ENCODE measurements at places on chromosomes 6 and 20.

- DNase-seq, result peak; percentile 10
Measured at GRCh38 chr20:3276680-3277015, 37.7 kb upstream of the SLC4A11 start.

DNA sequence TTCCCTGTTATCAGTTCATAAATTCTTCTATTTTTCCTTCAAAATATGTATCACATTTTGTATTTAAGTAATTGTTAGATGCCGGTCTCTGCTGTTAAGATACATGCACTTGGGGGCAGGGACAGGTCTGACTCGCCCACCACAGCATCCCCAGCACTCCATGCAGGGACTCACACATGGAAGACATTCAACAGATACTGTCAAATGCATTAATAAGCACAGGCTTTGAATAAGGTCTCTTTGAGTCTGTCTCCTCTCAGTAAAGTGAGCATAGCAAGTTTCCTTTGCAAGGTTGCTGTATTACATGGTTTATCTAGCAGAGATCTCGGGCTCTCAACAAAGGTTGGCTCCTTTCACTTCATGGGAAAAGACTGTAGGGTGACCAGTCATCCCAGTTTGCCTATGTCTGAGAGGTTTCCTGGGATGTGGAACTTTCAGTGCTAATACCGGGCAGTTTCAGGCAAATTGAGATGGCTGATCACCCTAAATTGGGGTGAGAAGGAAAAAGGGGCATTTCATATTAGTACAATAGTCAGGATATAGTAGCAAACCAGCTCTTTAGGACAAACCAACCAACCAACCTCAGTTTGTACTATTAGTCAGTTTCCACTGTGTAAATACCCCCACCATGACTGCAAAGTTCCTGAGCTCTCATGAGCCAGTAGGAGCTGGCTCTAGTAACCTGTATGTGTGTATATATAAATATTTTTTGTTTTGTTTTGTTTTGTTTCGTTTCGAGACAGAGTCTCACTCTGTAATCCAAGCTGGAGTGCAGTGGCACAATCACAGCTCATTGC is 15.0 kb downstream of the JPH2 start:
- DNase-seq, result no peak

DNA sequence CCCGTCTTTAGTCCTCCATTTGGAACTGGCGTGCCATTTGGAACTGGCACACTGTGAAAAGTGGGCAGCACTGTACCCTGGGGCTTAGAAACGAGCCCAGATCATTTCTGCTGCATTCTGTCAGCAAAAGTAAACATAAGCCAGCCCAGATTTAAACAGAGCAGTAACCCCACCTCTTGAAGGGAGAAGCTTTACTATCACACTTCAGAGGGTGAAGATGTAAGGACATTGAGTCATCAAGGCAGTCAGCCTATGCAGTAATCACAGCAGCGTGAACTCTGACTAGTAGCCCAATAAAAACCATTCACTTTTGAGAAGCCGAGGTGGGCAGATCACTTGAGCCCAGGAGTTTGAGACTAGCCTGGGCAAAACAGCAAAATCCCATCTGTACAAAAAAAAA is 216.9 kb downstream of the EYA2 start:
- no peak for DNase-seq

- no peak for DNase-seq
Measured at GRCh38 chr20:23536328-23536974, 31.8 kb downstream of the CST9L start.

DNA sequence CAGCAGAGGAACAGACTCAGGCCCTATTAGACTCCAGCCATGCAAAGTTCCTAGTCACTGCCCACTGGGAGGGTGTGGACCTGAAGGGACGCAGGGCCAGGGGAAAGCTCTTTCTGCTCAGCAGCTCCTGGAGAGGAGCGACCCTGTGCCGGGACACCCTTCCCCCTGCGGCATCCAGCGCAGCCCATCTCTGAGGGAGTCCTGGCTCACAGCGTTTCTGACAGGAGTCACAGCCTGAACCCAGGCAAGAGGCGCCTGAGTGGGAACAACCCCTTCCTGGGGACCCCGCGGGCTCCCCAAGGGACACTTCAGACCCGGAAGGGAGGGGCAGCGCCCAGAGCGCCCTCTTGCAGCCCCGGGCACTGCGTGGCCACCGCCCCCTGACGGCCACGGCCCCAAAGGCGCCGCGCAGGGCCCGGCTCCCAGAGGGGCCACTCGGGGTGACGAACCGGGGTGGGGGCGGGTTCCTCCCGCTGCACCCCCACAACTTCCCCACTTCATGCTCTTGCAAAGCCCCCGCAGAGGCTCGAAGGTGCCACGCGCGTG is 862 bp downstream of the UCKL1 start:
- DNase-seq, result no peak

GRCh38 chr6:154187203-154187602 is 148.2 kb downstream of the OPRM1 start:
- DNase-seq, result no peak

- DNase-seq, result no peak
Measured at GRCh38 chr20:36364506-36364905, 58.4 kb downstream of the DLGAP4 start.

- DNase-seq, result no peak
Measured at GRCh38 chr20:4645109-4645508, 76.6 kb upstream of the PRND start.

- no peak for DNase-seq
Measured at GRCh38 chr6:89392823-89393222, 19.2 kb downstream of the RRAGD start.

DNA sequence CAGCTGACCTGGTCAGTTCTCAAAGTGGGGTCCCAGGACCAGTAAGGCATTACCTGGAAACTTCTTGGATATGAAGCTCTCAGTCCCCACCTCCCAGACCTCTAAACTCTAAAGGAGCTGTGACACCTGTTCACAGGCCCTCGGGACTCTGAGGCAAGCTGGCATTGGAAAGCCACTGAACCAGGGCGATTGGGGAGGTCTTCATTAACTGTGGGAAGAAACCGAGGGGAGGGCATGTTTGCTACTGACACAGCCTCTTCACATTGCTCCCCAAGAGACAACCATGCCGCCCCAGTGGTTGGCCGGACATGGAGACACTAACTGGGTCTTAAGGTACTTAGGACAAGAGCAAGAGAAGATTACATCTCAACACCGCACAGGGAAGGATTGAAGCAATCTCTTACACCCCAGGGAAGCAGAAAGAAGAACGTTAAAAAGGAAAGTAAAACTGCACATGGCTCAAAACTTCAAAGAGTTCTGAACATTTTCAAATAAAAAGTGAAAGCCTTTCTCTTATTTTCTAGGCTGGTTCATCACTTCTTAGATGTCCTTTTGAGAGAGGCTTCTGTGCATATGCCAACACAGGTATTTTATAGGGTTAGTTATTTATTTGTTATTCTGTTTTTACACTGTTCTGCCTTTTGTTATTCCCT is 210.0 kb upstream of the CST7 start:
- DNase-seq, result no peak

GRCh38 chr6:24933266-24933665 is 2.5 kb downstream of the RIPOR2 start:
- DNase-seq, result no peak

- DNase-seq, result no peak
Measured at GRCh38 chr6:156822747-156823206, 45.6 kb downstream of the ARID1B start.

GRCh38 chr6:113924312-113924723 is 46.6 kb downstream of the HDAC2 start:
- peak; percentile 10 for DNase-seq

- no peak for DNase-seq
Measured at GRCh38 chr6:39707962-39708683, 17.1 kb downstream of the KIF6 start.

DNA sequence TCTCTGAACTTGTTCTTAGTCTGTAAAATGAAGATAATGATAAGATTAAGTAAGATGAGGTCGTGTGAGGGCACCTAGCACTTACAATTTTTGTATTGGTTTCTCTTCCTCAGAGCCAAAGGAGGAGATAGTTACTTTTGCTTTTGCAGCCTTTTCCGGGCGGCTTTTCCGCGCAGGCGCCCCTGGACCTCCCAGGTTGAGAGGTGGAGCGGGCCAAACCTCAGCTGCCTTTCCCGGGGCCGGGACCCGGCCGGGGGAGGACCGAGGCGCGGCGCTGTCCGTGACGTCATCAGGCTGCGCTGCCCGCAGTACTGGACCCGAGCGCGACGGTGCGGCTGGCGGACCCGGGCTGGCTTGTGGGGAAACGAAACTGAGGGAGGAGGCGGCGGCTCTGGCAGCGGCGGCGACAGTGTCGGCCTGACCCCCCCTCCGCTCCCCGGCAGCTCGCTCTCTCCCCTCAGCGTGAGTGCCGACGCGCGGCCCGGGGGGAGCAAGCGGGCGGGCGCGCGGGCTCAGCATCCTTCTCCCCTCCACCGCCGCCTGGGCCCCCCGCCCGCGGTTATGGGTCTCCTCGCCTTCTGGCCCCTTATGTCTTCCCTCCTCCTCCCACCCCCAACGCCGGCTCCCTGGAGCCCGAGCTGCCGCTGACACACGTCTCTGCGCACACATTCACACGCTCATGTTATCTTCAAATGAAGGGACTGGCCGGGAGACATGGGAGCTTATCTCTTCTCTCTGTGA is at the start of gene CMTR1:
Gene CMTR1, plus strand, starts transcription at position 306 of the 741 bp plus-strand sequence. CDS start 2,409 bp downstream, outside the sequence.
- peak; percentile 70 for DNase-seq

- DNase-seq, result no peak
Measured at GRCh38 chr20:50108556-50109235, 4.3 kb downstream of the UBE2V1 start.

DNA sequence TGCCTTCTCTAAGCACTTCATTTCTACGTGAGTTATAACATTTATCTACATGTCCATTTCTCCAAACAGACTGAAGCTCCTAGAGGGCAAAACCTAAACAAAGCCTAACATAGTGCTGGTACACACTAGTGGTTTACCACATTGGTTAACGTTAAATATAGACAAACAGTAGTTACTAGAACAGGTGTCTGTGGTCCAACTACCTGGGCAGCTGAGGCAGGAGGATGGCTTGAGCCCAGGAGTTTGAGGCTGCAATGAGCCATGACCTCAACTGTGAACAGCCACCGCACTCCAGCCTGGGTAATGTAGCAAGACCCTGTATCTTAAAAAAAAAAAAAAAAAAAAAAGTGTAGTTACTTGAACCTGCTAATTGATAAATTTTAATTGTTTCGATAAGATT is 26.5 kb downstream of the PTPRK start:
- DNase-seq, result no peak

GRCh38 chr6:122028933-122029522 is 370.4 kb upstream of the HSF2 start:
- DNase-seq, result no peak

- peak; percentile 67 for DNase-seq
Measured at GRCh38 chr6:47135772-47136171, 93.6 kb upstream of the ADGRF1 start.

DNA sequence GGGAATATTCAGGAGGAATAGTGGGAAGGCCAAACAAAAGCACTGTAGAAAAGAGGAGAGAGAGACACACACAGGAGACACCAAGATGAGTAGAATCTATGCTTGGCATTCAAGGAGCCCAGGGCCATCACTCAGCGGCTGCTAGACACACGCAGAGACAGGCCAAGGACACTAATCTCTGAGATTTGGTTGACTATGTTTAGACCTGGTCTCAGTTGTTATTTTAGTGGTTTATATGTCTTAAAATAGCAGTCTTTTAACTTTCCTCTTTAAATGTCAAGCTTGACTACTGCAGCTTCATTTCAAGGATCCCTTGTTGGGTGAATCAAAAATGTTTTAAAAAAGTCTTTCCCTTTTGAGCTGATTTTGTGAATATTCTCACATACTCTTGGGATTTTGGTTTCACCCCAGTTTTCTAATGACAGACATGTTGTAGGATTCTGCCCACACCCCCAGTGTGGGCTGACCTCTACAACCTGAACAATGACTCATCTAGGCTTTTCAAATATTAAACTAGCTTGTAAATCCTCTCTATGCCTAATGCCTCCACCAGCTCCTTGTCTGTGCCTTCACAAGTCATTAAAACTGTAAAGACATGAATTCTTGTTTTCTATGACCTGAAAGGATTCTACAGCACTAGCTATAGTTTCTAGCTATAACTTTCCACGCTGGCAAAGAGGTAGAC is 142.7 kb upstream of the EXOC2 start:
- no peak for DNase-seq

DNA sequence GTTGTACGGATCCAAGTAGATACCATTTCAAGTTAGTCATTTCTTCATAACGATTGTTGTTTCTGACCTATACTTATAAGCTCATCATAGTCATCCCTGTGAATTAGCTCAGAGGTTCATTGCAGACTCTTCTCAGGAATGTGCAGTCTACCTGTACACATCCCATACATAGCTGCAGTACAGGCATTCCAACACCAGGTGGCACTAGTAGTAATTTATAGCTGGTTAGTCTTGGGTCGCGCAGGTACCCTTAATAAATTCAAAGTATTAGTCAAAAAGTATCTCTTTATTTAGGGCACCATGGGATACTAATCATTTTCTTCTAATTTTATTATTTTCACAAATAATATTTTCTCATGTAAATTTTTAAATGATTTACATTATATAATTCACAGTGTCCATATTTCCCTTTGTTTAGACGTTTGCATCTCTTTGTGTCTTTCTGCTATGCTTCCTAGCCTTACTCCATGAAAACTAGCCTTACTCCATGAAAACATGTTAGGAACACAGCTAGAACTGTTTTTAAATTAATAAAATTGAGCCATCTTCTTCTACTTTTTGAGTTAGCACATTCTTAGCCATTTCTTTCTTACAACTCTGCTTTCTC is 128.6 kb upstream of the FAM83B start:
- DNase-seq, result peak; percentile 24

GRCh38 chr20:41268917-41269652 is 48.4 kb downstream of the ZHX3 start:
- no peak for DNase-seq

Measured in fibroblast of the conjunctiva (primary cell).